NCI-H1105 (cell line): ENCODE measurements at places on chromosomes 3 and 15.

- no peak for DNase-seq
Measured at GRCh38 chr15:65248511-65249255, 37.4 kb upstream of the CILP start.

DNA sequence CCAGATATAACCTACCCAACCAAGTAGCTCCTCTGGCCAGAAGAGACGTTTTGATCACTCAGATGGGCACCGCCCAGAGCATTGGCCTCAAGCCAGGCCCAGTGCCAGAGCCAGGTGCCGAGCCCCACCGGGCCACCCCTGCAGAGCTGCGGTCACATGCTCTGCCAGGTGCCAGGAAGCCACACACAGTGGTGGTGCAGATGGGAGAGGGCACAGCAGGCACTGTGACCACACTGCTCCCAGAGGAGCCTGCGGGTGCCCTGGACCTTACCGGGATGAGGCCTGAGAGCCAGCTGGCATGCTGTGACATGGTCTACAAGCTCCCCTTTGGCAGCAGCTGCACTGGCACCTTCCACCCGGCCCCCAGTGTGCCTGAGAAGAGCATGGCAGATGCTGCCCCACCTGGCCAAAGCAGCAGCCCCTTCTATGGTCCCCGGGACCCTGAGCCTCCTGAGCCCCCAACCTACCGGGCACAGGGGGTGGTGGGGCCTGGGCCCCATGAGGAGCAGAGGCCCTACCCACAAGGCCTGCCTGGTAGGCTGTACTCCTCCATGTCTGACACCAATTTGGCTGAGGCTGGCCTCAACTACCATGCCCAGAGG lies 19.1 kb upstream of the APEH start:
- DNase-seq, result peak; percentile 69

DNA sequence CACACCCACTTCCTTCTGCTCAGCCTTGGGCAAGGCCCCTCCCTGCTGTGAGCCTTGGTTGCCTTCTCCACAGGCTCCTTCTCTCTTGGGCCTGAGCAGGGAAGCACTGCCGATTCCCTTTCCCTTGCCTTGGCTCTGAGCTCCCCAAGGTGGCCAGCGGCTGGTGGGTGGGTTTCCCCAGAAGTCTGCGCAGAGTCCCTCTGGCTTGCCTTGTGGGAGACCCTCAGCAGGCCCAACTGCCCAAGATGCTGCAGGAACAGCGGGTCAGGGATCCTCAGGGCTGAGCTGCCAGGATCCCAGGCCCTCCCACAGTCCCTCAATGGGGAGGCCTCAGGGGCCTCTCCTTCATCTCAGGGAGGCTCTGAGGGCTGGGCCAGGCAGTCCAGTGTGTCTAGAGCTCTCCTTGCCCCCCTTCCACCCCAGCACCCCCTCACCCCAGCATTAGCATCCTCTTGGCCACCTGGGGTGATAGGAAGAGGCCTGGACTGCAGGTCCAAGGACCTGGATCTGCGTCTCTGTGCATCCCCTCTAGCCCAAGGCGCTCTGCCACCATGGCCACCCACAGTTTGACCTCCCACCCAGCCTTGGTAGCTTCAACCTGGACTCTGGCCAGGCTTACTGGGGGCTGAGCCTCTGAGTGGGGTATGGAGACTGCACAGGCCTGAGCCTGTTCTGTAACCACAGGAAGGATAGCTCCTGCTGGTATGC lies 68.6 kb downstream of the EXOG start:
- no peak for DNase-seq

DNA sequence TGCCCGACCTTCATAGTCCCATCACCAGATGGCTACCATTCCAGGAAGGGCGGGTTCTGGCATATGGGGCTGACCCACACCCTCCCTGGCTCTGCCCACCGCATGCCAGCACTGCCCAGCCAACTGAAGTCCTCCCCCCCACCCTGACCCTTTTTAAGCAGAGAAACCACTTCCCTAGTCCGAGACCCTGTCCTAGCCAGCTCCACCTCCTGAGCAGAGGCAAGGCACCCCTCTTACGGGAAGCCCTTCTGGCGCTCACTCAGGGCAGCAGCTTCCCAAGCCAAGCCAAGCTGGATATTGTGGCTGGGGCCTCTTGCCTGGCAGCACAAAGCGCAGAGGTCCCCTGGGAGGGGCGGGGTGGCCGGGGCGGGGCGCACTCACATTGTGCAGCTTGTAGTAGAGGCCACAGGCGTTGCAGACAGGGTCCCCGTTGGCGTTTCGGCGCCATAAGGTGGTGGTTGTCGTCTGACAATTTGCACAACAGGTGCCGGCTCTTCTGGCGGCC lies 11.5 kb downstream of the GATA2 start:
- no peak for DNase-seq

DNA sequence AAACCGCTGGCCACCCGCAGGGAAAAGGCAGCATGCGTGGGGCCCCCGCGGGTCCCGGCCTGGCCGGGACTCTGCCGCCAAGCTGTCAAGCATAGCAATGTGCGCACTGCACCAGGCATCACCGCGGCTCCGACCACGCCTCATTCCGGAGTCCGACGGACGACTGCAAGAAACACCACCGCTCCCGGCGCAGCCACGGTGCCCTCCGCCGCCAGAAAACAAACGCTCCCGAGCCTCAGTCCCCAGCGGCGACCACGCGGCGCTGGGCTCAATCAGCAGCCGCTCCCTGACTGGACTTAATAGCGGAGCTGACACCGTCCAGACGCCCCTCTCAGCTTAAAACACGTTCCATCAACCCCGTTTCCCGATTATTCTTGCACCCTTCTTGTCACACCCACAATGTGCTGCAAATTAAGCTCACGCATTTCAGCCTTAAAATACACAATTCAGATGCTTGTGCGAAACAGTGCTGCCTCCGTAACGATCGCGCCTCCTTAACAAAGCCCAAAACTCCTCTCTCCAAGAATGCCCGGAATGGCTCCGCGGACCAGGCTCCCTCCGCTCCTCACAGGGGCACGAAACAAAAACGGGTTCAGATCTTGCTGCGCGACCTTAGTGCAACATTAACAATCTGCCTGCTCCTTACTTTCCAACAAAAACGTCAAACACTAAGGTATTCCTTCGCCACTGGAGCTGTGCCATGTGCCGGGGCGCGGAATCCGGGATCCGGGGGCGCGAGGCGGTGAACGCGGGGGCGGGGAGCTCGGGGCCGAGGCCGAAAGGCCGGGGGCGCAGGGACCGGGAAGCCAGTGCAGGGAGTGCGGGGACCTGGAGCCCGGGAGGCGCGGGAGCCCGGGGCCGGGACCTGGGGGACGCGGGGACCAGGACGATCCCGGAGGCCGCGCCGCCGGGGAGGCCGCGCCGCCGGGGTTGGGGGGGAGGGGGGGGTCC lies 655 bp downstream of the CYFIP1 start:
- peak; percentile 3 for DNase-seq

- DNase-seq, result no peak
Measured at GRCh38 chr3:117515309-117515708, 805.7 kb downstream of the TUSC7 start.

GRCh38 chr3:182807061-182807460 lies 13.8 kb downstream of the ATP11B start:
- no peak for DNase-seq

GRCh38 chr15:101538177-101538576 lies 48.7 kb upstream of the PCSK6 start:
- DNase-seq, result no peak

- no peak for DNase-seq
Measured at GRCh38 chr3:49911611-49912010, 7.9 kb upstream of the MST1R start.

DNA sequence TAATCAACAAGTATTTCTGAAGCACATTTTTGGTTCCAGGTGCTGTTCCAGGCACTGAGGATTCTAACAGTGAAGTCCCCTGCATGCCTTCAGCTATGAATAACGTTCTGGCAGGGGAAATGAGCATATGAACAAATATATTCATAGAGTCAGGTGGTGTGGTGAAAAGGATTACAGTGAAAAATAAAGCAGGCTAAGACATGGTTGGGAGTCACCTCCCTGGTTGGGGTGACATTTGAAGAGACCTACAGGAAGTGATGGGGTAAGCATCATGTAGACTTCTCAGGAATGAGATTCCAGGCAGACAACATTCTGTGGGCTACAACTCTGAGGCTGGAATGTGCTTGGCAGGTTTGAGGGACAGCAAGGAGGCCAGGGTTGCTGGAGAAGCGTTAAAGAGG lies 15.0 kb downstream of the FRMD4B start:
- DNase-seq, result no peak
